ENCODE measurements at places on chromosomes 16 and 17. TPM values are rescaled to one million over a fixed set of nuclear protein-coding genes. Genes with fewer than 3 reads are reported as not detected.

DNA sequence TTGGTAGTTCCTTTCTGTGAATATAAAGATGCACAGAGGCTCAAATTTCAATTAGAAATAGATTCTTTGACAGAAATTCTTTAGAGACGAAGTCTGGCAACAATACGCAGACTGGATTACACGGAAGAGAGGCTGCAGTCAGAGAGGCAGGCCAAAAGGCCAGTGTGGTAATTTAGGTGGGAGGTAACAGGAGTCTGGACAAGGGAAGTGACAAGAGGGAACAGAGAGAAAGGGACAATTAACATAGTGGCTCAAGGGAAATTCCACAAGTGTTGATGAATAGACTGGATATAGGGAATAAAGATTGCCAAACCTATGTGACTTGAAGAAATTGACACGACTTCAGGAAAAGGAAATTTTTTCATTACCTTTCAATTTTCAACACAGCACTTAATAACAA is 54.6 kb downstream of the STX8 start:
- DNase-seq: no peak

GRCh38 chr17:82079001-82079677 is 13.5 kb upstream of the DUS1L start:
- DNase-seq: no peak

GRCh38 chr17:59365383-59365981 is 34.0 kb downstream of the YPEL2 start:
- DNase-seq: no peak

GRCh38 chr16:85403693-85404092 is 209.4 kb upstream of the GSE1 start:
- no peak for DNase-seq

Gene DYNLRB2
- not detected for total RNA-seq

Gene SLC5A2
- not detected for total RNA-seq

Gene FZD2
- total RNA-seq: 4.6 TPM

Gene FXR2
- total RNA-seq: 60.5 TPM

Gene ATAD5
- total RNA-seq: 11.0 TPM

Gene MMP28
- 0.40 TPM for total RNA-seq

Gene CA5A
- not detected for total RNA-seq

Gene SP6
- 0.23 TPM for total RNA-seq
